ENCODE measurements at places on chromosomes 12 and 14. TPM values are rescaled to one million over a fixed set of nuclear protein-coding genes. Genes with fewer than 3 reads are reported as not detected.

Gene HOXC12
- not detected for total RNA-seq

Gene FITM1
- total RNA-seq, result not detected

Gene SPATA7
- total RNA-seq, result 4.0 TPM

Gene BAZ1A
- 21.4 TPM for total RNA-seq

Gene DEGS2
- total RNA-seq, result 2.1 TPM

Gene CLEC4C
- not detected for total RNA-seq

Gene FAM181A
- not detected for total RNA-seq

Gene FGF23
- total RNA-seq, result not detected

Gene BEST3
- 1.2 TPM for total RNA-seq

Gene EPYC
- not detected for total RNA-seq

Gene DBX2
- total RNA-seq, result not detected

Gene BICD1
- 12.1 TPM for total RNA-seq

Gene TESPA1
- not detected for total RNA-seq

Gene RERG
- 0.25 TPM for total RNA-seq

Gene CYP27B1
- total RNA-seq, result 2.0 TPM

Gene MMP19
- 0.62 TPM for total RNA-seq

Gene KCNA5
- not detected for total RNA-seq

Gene ALKBH2
- total RNA-seq, result 45.2 TPM

Gene VRTN
- 0.03 TPM for total RNA-seq

Gene VPS37B
- total RNA-seq, result 28.8 TPM

Gene GMFB
- total RNA-seq, result 60.8 TPM

Gene RBMS2
- 10.0 TPM for total RNA-seq

Gene GAS2L3
- 7.1 TPM for total RNA-seq

Gene LRRC23
- 15.4 TPM for total RNA-seq

Gene BATF
- total RNA-seq, result not detected

Gene OLR1
- 0.73 TPM for total RNA-seq

Gene TMEM117
- 1.7 TPM for total RNA-seq

Gene ZBTB42
- 2.8 TPM for total RNA-seq

Gene PPP2R3C
- 27.0 TPM for total RNA-seq

Gene RTL1
- total RNA-seq, result 0.23 TPM

Gene RFX4
- not detected for total RNA-seq

Gene SLCO1B1
- total RNA-seq, result 0.63 TPM

Gene SLC2A3
- total RNA-seq, result 7.1 TPM

Gene KRT75
- total RNA-seq, result 0.08 TPM

Gene FLRT2
- 3.0 TPM for total RNA-seq

Gene CLEC1A
- not detected for total RNA-seq

Gene POTEM
- not detected for total RNA-seq

Gene IFI27
- total RNA-seq, result 0.40 TPM

Gene KCNC2
- total RNA-seq, result not detected

Gene NOXRED1
- total RNA-seq, result 0.07 TPM

Gene FOXN4
- 0.03 TPM for total RNA-seq

Gene WNT5B
- total RNA-seq, result 3.0 TPM

Gene CSAD
- 6.5 TPM for total RNA-seq

Gene ZNF839
- total RNA-seq, result 6.1 TPM

Gene KCNK13
- 0.10 TPM for total RNA-seq

Gene E2F7
- total RNA-seq, result 8.6 TPM

Gene PLCZ1
- total RNA-seq, result not detected

Gene HCAR1
- 0.03 TPM for total RNA-seq

Gene SLC39A2
- total RNA-seq, result not detected

Gene KLRC2
- 2.2 TPM for total RNA-seq

Gene GPR135
- total RNA-seq, result 0.70 TPM

Gene KCNA1
- total RNA-seq, result not detected

Gene PROX2
- total RNA-seq, result not detected

Gene ARMH4
- 0.46 TPM for total RNA-seq
